ENCODE measurements at places on chromosomes 16 and 17. TPM values are rescaled to one million over a fixed set of nuclear protein-coding genes. Genes with fewer than 3 reads are reported as not detected.

The ZNF23 gene
- 20.7 TPM for total RNA-seq

The WNT9B gene
- under 0.01 TPM for total RNA-seq

The NRN1L gene
- total RNA-seq: not detected

The COTL1 gene
- total RNA-seq: 62.0 TPM
